ENCODE measurements at places on chromosomes 12 and 14.
A peak's percentile ranks its signal among the peaks of the same experiment; 100 is the strongest.

- no peak for DNase-seq
Measured at GRCh38 chr12:116144384-116144783, 133.1 kb downstream of the MED13L start.

DNA sequence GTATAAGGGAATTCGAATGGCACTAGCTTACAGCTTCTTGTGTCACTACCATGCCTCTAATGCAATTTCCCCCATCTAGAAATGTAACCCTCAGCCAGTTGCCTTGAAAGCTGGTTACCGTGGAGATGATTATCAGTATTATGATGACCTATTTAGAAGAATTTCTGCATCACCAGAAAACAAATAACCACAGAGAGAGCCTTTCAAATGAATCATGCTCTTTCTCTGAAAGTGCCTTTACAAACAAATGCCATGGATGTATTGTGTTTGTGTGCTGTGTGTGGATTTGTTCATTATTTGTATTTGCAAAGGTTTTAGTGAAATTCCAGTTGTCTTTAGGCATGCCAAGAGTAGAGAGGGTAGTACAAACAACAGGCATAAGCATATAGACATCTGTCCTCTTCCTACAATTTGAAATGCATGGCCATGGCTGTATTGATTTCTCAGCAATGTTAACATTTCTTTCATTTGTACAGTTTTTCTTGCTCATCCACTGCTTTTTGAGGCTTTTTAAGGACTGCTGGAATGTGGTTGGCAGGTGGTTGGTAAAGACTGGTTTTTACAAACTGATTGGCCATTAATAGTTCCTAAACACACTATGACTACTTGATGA lies 266.5 kb downstream of the PAWR start:
- peak; percentile 95 for DNase-seq

- peak; percentile 72 for DNase-seq
Measured at GRCh38 chr12:65666876-65667275, 157.4 kb upstream of the HMGA2 start.

DNA sequence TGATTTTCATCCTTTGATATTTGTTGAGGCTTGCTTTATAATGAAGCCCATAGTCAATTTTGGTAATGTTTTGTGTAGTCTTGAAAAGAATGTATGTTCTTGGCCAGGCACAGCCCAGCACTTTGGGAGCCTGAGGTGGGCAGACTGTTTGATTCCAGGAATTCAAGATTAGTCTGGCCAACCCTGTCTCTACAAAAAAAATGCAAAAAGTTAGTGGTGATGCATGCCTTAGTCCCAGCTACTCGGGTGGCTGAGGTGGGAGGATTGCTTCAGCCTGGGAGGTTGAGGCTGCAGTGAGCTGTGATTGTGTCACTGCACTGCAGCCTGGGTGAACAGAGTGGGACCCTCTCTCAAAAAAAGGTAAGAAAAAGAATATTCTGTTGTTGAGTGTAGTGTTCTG lies 10.8 kb downstream of the ETNK1 start:
- DNase-seq = no peak

GRCh38 chr14:101960225-101960624 lies 4.1 kb upstream of the DYNC1H1 start:
- DNase-seq = no peak

DNA sequence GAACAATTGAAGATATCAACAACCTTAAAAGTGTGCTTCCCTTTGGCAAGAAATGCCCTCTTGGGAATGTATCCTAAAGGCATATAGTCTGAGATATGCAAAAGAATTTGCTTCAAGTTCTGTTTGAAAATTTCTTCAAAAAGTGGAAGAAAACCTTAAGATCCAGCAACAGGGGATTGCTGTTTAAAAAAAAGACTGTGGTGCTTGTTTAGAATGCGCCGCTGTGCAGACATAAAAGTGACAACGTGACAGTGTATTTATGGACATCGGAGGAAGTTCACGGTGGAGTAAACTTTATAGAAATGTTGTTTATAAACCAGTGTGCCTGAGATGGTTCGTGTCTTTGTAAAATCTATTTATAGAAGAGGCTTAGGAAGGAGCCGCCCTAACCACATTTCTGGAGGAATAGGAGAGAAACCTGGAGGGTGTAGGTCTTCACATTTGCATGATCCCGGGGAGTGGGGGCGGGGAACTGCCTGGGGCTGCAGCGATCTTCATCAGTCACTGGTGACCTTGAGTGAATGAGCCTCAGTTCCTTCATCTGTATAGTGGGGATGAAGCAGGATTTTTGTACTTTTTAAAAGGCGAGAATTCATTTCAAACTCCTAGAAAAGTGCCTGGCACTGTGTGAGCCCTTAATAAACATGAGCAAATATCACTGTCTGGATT lies 27.5 kb downstream of the ADGRD1 start:
- DNase-seq = no peak

GRCh38 chr12:14239350-14239934 lies 126.0 kb upstream of the ATF7IP start:
- DNase-seq = no peak

DNA sequence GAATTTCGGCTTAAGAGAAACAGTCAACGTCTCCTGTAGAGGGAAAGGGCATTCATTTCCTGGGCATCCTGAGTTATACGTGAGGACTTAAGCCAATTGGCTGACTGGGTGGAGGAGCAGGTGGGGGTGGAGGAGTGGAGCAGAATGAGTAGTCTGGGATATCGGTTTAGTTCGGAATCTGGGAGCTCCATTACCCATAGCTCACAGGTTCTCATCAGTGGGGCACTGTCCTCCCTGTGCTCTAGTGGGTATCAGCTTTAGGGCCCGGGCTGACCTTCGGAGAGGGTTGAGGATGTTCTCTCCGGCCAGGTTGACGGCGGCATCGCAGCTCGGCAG lies 704 bp downstream of the SDR39U1 start:
- peak; percentile 52 for DNase-seq

DNA sequence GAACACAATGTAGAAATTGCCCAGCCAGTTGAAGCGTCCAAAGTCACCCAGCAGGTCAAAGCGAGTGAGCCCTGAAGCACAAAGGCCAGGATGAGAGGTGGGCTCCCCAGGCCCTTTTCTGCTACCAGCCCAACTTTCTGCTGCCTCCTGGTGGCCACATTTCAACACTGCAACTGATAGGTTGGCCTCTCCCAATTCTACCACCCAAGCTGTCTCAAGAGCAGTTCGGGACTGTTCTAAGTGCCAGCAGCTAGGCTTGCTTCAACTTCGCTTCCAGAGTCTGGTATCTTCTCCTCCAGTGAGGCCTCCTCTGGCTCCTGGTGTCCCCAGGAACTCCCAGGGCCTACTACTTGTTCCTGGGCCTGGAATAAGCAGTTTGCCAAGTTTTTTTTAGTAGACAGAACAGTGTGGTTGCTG lies 3.4 kb upstream of the DHH start:
- peak; percentile 30 for DNase-seq

DNA sequence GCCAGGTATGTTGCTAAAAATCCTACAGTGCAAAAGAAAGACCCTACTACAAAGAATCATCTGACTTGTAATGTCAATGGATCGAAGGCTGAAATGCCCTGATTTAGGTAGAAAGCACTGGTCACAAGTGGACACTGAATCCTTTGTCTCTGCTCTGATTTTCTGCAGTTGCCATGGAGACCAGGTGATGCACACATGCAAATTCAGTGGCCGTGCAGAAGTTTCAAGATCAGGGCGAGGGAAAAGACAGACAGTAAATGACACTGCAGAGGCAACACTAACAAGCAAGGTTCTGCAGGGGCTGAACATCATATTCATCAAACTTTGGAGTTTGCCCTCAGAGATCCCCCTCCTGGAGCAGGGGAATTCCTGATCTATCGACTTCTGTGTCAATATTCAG lies 370.3 kb upstream of the TMEM132C start:
- no peak for DNase-seq

DNA sequence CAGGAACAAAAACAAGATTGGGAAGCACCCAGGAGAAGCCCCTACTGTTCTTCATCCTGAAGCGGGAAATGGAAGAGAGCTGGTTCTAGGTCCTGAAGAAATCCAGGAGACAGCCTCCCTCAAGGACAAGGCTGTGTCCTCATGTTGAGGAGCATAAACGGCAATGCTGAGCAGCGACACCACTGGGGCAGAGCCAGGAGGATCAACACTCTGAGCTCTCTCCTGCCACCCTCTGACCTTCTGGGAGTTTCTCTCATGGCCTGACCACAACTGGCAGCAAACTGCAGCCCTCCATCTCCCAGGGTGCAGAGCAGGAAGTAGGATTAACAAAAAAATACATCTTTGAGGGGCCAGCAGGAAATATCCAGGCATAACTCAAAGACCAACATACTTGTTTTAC lies 1292.2 kb upstream of the TMEM132C start:
- no peak for DNase-seq

DNA sequence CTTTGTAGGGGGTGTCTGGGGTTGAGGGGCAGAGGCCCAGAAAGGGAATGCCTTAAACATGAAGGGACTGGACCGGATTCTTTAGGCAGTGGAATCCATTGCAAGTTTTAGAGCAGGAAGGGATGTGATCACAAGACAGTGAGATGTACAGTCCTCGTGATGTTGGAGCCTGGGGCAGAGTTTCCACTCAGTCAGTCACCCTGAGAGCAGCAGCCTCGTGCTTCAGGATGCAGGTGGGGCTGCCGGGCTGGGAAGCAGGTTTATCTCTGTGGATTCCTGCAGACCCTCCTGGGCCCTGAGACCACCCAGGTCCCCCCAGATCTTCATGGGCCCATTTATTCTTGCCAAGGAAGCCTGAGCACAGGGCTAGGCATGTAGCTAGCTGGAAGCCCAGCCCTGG lies 38.5 kb downstream of the RIN3 start:
- no peak for DNase-seq

Measured in IMR-90 (cell line).